ENCODE measurements at places on chromosomes 4 and X. TPM values are rescaled to one million over a fixed set of nuclear protein-coding genes. Genes with fewer than 3 reads are reported as not detected.

DNA sequence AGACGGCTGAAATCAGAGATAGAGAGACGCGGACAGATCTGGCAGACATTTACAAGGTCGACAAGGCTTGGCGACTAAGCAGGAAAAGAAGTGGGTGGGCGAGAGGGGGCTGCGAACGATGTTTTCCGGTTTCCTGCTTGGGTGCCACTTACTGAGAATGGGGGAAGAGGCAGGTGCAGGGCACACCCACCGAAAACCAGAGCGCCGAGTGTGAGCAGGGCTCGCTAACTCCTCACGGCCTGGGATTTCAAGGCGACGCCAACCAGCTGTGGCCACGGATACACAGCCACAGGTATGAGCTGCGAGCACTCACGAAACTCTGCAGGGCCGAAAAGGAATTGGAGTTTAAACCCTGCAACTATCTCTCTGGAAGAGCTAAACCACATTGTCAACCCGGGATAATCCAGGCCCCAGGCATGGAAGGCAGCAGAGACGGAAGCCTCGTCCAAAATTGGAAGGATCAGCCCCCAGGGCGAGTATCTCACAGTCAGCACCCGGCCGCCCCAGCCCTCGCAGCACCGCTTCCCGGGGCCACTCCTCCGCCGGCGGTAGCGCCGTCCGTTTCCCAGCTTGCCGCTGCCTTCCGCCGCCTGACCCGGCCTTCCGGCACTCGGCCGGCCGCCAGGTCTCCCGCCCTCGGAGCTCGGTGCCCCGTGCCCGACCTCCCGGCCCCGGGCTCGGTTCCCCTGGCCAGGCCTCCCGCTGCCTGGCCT lies 778 bp downstream of the CASP3 start:
- H3K4me3 ChIP-seq = peak overlapping the region; percentile 70
- DNase-seq = peak; percentile 64
- no peaks in the 10 kb centered on the region for H3K4me1 ChIP-seq

- no peak overlapping the region for H3K27ac ChIP-seq
- H3K27me3 ChIP-seq = no peaks in the 10 kb centered on the region
Observed at GRCh38 chr4:80713409-80713808, 317.1 kb upstream of the BMP3 start.

GRCh38 chr4:10201381-10202223 lies 85.0 kb upstream of the WDR1 start:
- no peak for DNase-seq
- H3K27me3 ChIP-seq = no peaks in the 10 kb centered on the region
- H3K27ac ChIP-seq = no peak overlapping the region
- H3K4me3 ChIP-seq = no peak overlapping the region
- no peaks in the 10 kb centered on the region for H3K36me3 ChIP-seq

DNA sequence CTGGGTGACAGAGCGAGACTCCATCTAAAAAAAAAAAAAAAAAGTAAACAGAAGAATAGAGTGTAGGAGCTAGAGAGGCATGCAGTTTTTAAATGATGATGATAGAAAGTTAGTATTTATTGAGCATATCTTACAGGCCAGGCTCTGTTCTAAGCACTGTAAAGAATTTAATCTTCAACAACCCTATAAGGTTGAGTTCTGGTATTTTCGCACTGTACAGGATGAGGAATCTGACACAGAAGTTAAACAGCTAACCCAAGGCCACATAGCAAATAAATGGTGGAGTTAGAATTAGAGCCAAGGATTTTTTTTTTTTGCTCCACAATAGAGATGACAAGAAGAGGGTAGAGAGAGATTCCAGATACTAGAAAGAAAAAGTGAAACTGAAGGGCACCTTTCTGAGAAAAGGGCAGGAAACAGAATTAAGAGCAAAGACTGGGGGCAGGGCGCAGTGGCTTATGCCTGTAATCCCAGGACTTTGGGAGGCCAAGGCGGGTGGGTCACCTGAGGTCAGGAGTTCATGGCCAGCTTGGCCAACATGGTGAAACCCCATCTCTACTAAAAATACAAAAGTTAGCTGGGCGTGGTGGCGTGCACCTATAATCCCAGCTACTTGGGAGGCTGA lies 56.1 kb downstream of the KLHL5 start:
- no peaks in the 10 kb centered on the region for H3K27me3 ChIP-seq
- no peaks in the 10 kb centered on the region for H3K4me1 ChIP-seq
- DNase-seq = no peak
- H3K4me3 ChIP-seq = no peak overlapping the region

GRCh38 chr4:140174543-140174942 lies 20.6 kb upstream of the MAML3 start:
- no peaks in the 10 kb centered on the region for H3K4me1 ChIP-seq
- H3K27me3 ChIP-seq = no peaks in the 10 kb centered on the region
- H3K4me3 ChIP-seq = no peak overlapping the region
- H3K36me3 ChIP-seq = no peaks in the 10 kb centered on the region

GRCh38 chr4:86935853-86936733 lies 1.3 kb downstream of the AFF1 start:
- H3K4me3 ChIP-seq = peak overlapping the region; percentile 91
- peaks cover 2% of the 10 kb centered on the region for H3K36me3 ChIP-seq

- no peak overlapping the region for H3K27ac ChIP-seq
- H3K4me3 ChIP-seq = no peak overlapping the region
- no peaks in the 10 kb centered on the region for H3K4me1 ChIP-seq
- H3K27me3 ChIP-seq = no peaks in the 10 kb centered on the region
Observed at GRCh38 chrX:39020051-39020669, 218.9 kb downstream of the MID1IP1 start.

DNA sequence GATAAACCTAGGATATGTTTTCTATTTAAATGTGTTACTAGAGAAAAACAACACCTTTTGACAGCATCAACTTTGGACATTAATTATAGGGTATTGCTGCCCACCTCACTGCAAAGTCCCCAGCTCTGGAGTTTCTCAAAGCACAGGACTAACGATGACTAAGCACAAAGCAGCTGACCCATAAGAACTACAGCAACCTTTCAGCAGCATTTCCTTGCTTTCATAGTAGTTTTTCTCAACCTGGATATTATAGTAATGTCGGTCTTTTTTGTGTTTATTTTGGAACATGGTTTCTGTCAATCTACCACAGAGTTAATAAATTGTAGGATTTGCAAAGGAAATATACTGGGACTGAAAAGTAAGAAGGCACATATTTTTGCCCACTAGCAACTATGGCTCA lies 21.5 kb downstream of the HHIP start:
- no peak for DNase-seq
- H3K4me3 ChIP-seq = no peak overlapping the region
- no peaks in the 10 kb centered on the region for H3K36me3 ChIP-seq
- H3K4me1 ChIP-seq = no peaks in the 10 kb centered on the region
- H3K27me3 ChIP-seq = no peaks in the 10 kb centered on the region

GRCh38 chr4:89915937-89916336 lies 21.3 kb downstream of the MMRN1 start:
- no peaks in the 10 kb centered on the region for H3K36me3 ChIP-seq
- no peaks in the 10 kb centered on the region for H3K27me3 ChIP-seq
- no peak overlapping the region for H3K27ac ChIP-seq
- DNase-seq = no peak

- no peak overlapping the region for H3K27ac ChIP-seq
- no peaks in the 10 kb centered on the region for H3K36me3 ChIP-seq
- H3K4me1 ChIP-seq = peaks cover 7% of the 10 kb centered on the region
- no peak overlapping the region for H3K4me3 ChIP-seq
- DNase-seq = no peak
Observed at GRCh38 chr4:173237762-173238161, 69.2 kb downstream of the GALNT7 start.

DNA sequence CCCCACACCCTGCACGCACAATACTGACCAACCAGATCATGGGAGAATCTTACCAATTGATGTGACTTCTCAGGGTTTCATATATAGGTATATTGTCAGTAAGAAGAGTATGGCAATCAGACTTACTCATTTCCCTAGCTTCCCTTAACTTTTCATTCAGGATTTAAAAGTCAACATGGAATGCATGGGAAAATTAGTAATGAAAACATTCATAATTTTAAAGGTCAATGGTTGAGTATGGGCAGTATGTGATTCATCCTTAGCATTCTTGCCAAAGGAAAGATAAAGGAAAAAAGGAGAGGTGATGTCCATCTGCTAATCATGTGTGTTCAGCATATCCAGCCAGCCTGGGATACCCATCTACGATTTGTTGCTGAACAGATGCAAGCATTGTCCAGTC lies 4.0 kb downstream of the DIPK2B start:
- H3K27me3 ChIP-seq = peaks cover 26% of the 10 kb centered on the region
- no peak for DNase-seq
- no peaks in the 10 kb centered on the region for H3K4me1 ChIP-seq
- H3K36me3 ChIP-seq = no peaks in the 10 kb centered on the region
- no peak overlapping the region for H3K4me3 ChIP-seq
- no peak overlapping the region for H3K27ac ChIP-seq

DNA sequence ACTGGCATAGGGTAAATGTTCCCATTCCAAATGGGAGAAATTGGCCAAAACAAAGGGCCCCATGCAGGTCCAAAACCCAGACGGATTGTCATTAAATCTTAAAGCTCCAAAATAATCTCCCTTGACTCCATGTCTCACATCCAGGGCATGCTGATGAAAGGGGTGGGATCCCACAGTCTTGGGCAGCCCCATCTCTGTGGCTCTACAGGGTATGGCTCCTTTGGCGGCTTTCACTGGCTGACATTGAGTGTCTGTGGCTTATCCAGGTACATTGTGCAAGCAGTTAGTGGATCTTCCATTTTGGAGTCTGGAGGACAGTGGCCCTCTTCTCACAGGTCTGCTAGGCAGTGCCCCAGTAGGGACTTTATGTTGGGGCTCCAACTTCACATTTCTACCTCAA lies 772.9 kb upstream of the INTU start:
- H3K27me3 ChIP-seq = no peaks in the 10 kb centered on the region
- no peaks in the 10 kb centered on the region for H3K36me3 ChIP-seq
- no peaks in the 10 kb centered on the region for H3K4me1 ChIP-seq
- DNase-seq = no peak

- H3K36me3 ChIP-seq = no peaks in the 10 kb centered on the region
- H3K27me3 ChIP-seq = no peaks in the 10 kb centered on the region
- H3K27ac ChIP-seq = no peak overlapping the region
- DNase-seq = no peak
Observed at GRCh38 chr4:40530961-40531635, 98.6 kb downstream of the RBM47 start.

DNA sequence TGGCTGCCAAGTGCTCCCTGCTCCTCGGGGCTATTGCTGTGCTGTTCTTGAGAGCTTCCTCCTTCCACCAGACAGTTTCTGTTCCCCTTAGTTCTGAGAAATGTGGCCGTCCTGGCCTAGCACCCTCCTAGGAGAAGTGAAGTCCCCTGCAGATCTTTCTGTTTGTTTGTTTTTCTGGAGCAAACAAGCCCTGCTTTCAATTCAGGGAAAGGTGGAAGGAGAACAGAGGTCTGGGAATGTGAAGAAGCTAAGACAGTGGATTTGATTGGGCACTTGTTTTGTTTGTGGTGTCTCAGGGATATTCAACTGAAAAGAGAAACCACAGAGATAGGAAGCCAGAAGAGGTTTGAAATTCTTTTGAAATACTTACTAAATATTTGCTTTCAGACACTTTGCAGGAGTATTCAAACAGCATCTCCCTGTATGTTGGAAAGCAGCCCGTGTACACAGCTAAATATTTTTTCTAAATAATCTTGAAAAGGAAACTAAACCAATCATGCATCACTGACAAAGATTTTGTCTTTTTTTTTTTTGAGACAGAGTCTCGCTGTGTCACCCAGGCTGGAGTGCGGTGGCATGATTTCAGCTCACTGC lies 36.5 kb upstream of the PPM1K start:
- no peak overlapping the region for H3K27ac ChIP-seq
- DNase-seq = no peak
- H3K36me3 ChIP-seq = no peaks in the 10 kb centered on the region
- H3K4me3 ChIP-seq = no peak overlapping the region

GRCh38 chr4:42750856-42751255 lies 94.0 kb upstream of the ATP8A1 start:
- no peaks in the 10 kb centered on the region for H3K36me3 ChIP-seq
- DNase-seq = no peak
- H3K27ac ChIP-seq = no peak overlapping the region
- H3K4me1 ChIP-seq = no peaks in the 10 kb centered on the region
- H3K4me3 ChIP-seq = no peak overlapping the region
- no peaks in the 10 kb centered on the region for H3K27me3 ChIP-seq

GRCh38 chr4:152348670-152349069 lies 187.2 kb downstream of the FBXW7 start:
- no peak for DNase-seq
- H3K4me3 ChIP-seq = no peak overlapping the region
- H3K27ac ChIP-seq = no peak overlapping the region
- peaks cover 7% of the 10 kb centered on the region for H3K36me3 ChIP-seq
- H3K4me1 ChIP-seq = peaks cover 10% of the 10 kb centered on the region

DNA sequence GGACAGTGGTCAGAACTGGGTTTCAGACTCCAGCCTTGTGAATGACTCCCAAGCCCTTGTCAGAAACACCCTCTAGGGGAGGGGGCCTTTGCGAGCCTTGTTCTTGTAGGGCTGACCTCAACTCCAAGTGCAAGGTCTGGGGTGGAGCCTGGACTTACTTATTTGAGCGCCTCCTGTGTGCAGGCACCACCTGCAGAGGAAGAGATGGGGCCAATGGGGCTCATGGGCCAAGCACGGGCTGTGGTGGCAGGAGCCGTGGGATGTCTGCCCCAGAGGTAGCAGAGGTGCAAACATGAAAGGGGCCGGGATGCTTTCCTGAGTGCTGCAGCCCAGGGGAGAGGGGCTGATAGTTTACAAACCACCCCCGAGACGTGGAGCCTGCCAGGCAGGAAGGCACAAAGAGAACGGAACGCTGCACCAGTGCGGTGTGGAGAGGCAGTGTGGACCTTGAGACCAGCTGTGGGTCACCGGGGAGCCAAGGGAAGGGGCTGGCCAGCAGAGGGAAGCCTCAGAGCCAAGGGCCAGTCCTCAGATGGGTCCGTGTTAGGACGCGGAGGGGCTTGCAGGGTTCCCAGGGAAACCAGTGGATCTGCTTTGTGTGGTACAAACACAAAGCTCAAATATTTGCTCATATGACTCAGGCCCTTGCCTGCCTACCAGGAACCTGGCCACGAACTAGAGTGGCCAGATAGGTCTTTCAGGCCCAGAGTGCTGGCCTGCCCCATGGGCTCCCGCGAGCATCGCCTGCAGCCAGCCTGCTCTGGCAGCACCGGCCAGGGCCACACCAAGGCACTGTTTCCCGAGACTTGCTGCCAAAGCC lies 8.7 kb upstream of the TADA2B start:
- DNase-seq = peak; percentile 29
- H3K4me3 ChIP-seq = no peak overlapping the region
- no peaks in the 10 kb centered on the region for H3K27me3 ChIP-seq

GRCh38 chrX:116198810-116199209 lies 28.3 kb downstream of the AGTR2 start:
- H3K4me1 ChIP-seq = no peaks in the 10 kb centered on the region
- H3K27me3 ChIP-seq = peaks cover 2% of the 10 kb centered on the region
- DNase-seq = no peak

DNA sequence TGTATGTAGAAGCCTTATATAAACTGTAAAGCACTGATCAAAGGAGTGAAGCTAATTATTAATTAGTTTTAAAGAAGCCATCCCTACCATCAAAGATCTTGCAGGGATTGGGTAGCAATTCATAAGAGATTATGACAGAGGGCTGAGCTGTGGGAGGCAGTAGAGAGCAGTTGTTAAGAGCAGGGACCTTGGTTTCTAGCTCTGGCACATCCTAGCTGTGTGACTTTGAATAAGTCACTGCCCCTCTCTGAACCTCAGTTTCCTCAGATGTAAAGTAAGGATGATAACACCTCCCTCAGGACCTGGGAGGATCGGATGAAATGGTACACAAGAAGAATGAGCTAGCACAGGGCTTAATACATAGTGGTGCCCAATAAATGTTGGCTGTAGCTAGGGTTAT lies 45.4 kb downstream of the APLN start:
- no peak for DNase-seq
- peaks cover 9% of the 10 kb centered on the region for H3K27me3 ChIP-seq
- H3K4me3 ChIP-seq = no peak overlapping the region
- no peaks in the 10 kb centered on the region for H3K36me3 ChIP-seq

TRIM61 gene
- total RNA-seq = 1.8 TPM

BGN gene
- total RNA-seq = 161 TPM

REELD1 gene
- 0.60 TPM for total RNA-seq

USP26 gene
- total RNA-seq = not detected
